T-helper 1 cell (primary cell): ENCODE measurements at places on chromosomes 1 and 21.

DNA sequence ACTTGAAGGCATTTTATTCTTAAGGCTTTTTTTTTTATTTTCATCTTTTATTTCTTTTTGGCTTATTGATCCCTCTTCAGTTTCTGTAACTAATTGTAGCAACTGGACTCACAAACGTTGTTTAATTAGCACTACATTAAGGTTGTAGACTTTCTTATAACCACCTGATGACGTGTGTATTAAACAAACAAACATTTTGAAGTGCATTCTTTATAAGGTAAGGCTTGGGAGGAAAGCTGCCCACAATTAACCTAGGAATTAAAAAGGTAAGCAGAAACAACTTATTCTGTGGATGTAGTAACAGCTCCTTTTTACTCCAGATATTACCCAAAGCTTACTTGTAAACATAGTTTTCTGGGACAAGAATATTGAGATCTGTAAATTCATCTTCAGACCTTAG lies 55.0 kb downstream of the CAMSAP2 start:
- no peak for DNase-seq

DNA sequence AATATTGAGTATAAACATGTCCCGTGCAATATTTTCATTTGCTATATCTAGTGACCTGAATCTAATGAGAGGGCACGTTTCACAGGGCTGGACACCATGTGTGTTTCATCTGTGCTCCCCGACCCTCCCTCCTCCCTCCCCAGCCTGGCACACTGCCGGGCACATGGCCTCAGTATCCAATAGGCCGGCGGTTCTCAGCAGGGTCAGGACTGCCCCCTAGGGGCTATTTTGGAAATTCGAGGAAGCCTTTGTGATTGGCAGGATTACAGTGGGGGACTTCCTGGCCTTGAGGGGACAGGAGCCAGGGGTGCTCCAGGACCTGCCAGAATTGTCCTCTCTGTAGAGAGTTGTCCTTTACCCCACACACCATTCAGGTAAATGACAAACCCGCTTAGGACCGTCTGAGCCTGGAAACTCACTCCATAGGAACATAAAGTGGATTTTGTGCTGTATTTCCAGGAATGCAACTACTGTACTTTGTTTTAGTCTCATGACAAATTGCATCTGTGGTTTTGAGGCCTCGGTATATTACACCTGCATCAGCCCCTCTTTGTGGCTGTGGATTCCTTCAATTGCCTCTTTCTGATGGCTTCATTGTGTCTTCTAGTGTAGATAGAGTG lies 109.5 kb upstream of the SIM2 start:
- DNase-seq = no peak

DNA sequence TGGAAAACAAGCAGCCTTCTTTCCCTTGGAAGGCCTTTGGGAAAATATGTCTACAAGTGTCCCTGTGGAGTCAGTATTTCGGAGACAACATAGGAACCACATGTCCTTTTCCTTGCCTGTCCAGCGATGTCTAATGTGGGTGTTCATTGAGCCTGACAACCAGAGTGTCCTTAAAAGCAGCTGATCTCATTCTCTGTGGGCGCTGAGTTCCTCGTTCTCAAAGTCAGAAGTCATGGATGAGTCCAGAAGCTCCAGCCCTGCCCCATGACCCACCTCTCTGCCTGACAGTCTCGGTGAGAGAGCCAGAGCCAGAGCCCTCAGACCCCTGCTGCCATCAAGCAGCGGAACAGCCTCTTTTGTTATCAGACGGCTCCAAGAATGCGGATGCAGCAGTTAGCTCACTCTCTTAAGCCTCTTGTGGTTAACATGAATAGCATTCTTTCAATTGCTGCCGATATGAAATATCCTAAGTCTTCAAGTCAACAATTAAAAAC lies 329.2 kb downstream of the TGFB2 start:
- DNase-seq = no peak

GRCh38 chr1:193537266-193538002 lies 351.0 kb upstream of the B3GALT2 start:
- DNase-seq = no peak

- DNase-seq = no peak
Observed at GRCh38 chr1:206854401-206855129, 10.9 kb upstream of the IL20 start.

DNA sequence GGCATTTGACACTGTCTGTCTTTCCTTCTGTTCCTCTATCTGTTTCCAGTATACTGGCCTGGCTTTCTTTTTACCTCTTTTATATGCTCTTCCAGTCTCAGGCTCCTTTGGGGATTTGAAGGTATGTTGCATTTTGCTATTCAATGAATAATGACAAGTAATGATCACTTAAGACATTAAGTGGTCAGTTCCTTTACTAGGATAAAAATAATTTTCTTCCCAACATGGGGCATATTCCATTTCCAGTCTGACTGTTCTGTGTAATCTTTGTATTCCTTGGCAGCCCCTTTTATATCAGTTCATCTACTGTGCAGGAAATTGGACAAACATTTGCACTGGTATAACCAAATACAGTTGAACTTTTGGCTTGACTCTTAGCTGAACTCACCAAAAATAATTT lies 15.6 kb downstream of the METTL18 start:
- DNase-seq = no peak

GRCh38 chr1:18899363-18900049 lies 2.8 kb downstream of the ALDH4A1 start:
- no peak for DNase-seq

- DNase-seq = peak; percentile 53
Observed at GRCh38 chr21:25735646-25736597, 1.1 kb downstream of the GABPA start.

GRCh38 chr1:72086394-72086793 lies 195.9 kb downstream of the NEGR1 start:
- DNase-seq = no peak

DNA sequence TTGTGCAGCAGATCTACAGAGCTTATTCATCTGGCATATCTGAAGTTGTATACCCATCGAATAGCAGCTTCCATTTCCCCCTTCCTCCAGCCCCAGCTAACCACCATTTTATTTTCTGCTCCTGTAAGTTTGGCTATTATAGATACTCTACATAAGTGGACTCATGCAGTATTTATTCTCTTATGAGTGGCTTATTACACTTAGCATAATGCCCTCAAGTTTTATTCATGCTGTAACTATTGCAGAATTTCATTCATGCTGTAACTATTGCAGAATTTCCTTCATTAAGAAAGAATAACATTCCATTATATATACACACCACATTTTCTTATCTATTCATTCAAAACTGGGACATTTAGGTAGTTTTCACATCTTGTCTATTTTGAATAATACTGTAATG lies 30.5 kb upstream of the IFI16 start:
- no peak for DNase-seq

GRCh38 chr1:81472387-81472786 lies 328.3 kb upstream of the ADGRL2 start:
- DNase-seq = no peak

- DNase-seq = no peak
Observed at GRCh38 chr1:94056171-94056570, 64.8 kb downstream of the ABCA4 start.

DNA sequence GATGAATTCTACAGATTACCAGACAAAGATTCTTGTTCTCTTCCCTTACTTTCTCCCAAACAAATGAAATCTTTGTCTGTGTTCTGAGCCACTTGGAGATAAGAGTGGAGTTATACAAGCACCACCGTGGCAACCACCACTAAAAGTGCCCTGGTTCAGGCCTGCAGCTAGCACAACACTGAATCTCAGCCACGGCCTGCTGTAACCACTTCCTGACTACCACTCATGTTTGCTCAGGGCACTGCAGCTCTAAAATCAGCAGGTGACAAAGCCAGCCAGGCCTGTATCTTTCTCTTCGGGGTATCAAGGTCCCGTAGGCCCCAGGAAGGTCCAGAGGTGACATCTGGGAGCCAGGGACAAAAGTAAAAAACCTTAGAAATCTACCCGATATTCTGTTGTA lies 3.2 kb upstream of the OR2T6 start:
- no peak for DNase-seq

DNA sequence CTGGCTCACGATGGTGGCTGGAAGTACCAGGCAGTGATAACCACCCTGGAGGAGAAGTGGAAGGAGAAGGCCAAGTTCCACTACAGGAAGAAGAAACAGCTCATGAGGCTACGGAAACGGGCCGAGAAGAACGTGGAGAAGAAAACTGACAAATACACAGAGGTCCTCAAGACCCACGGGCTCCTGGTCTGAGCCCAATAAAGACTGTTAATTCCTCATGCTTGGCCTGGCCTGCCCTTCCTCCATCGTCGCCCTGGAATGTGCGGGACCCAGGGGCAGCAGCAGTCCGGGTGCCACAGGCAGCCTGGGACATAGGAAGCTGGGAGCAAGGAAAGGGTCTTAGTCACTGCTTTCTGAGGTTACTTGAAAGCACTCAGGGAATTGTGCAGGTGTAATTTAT lies 10.8 kb downstream of the IL24 start:
- DNase-seq = no peak

GRCh38 chr1:72066431-72066830 lies 215.9 kb downstream of the NEGR1 start:
- no peak for DNase-seq

GRCh38 chr1:41955461-41956159 lies 36.9 kb upstream of the HIVEP3 start:
- no peak for DNase-seq

GRCh38 chr1:119266858-119267257 lies 101.7 kb upstream of the HAO2 start:
- no peak for DNase-seq

DNA sequence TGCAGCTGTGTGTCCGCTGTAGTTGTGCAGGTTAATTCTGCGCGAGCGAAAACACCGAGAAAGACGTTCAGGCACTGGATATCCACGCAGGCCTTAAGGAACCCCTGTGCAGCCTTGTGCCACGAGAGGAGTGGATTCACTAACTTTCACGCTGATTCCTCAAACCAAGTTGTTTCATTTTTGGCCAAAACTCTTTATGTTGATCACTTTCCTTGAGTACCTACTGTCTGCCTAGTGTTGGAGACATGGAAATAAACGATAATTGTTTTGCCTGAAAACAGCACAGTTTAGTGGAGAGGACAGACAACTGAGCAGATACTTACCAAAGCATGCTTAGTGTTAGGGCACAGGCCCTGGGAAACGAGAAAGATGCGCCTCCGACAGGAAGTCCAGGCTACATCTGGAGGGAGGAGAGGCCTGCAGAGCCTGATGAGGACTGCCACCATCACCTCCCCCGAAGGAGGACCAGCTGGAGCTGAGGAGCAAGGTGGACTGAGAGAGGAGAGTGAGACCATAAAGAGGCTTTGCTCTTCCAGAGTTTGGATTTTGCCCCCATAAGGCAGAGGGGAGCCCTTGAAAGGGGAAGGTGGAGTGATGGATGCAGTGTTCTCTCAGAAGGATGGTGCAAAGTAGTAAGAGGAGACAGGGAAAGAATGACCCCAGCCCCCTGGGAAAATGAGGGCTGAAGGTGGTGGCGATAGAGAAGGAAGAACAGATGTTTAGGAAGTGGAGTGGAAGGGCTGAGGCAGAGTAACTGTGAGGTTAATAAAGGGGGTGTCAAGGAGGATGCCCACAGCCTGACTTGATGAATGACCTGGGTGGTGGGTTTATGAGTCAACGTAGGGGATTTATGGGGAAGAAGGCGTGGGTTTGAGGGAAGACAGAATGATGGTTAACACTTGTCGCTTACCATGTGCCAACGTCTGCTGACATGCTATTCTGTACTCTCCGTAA lies 956 bp upstream of the SCAF4 start:
- DNase-seq = no peak
